ENCODE measurements at places on chromosomes 13 and 19.

- DNase-seq = no peak
Measured at GRCh38 chr13:72530471-72530870, 197.0 kb downstream of the MZT1 start.

- DNase-seq = no peak
Measured at GRCh38 chr13:114019367-114019766, 45.5 kb upstream of the C13orf46 start.

- no peak for DNase-seq
Measured at GRCh38 chr13:66128692-66129269, 1101.4 kb downstream of the PCDH9 start.

DNA sequence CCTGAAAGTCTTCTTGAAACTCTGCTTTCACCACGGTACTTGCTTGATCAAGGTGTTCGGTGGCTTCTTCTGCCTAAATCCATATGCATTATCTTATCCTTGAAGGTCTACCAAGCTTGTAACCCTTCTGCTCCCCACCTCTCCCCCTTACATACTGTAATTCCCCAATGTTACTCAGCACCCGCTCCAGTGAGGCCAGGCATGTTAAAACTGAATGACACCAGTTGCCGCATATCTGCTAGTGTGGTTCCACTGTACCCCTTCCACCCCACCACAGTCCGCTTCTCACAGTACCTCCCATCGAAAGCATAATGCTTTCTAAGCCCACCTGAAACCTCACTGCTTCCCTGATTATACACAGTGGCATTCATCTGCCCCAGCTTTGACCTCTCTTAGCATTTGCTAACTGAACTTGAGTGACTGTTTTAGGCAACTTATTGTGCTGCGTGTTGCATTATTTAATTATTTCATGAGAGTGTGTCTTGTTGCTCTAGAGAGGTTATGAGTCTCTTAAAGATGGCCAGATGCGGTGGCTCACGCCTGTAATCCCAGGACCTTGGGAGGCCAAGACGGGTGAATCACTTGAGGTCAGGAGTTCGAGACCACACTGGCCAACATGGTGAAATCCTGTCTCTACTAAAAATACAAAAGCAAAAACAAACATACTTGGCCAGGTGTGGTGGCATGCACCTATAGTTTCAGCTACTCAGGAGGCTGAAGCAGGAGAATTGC is 87.6 kb upstream of the MBNL2 start:
- no peak for DNase-seq

GRCh38 chr13:110820322-110820721 is 94.5 kb downstream of the ANKRD10 start:
- no peak for DNase-seq

GRCh38 chr13:94344126-94344818 is 135.2 kb downstream of the DCT start:
- no peak for DNase-seq

- no peak for DNase-seq
Measured at GRCh38 chr13:110070511-110071120, 236.3 kb downstream of the COL4A1 start.

- DNase-seq = no peak
Measured at GRCh38 chr13:51130348-51130747, 19.3 kb upstream of the C13orf42 start.
